ENCODE measurements at places on chromosomes 5 and 9. TPM values are rescaled to one million over a fixed set of nuclear protein-coding genes. Genes with fewer than 3 reads are reported as not detected.

Gene TMEM8B
- 13.7 TPM for polyA plus RNA-seq

Gene PFN3
- not detected for polyA plus RNA-seq

Gene BARHL1
- not detected for polyA plus RNA-seq

Gene PCDHGA10
- 2.2 TPM for polyA plus RNA-seq

Gene CTXN3
- polyA plus RNA-seq, result 2.4 TPM

Gene NXNL2
- polyA plus RNA-seq, result 0.19 TPM

Gene DNAH5
- 0.35 TPM for polyA plus RNA-seq

Gene RANBP3L
- polyA plus RNA-seq, result 0.33 TPM

Gene MLANA
- 0.48 TPM for polyA plus RNA-seq

Gene GPR150
- 0.06 TPM for polyA plus RNA-seq

Gene SLC36A2
- polyA plus RNA-seq, result not detected

Gene PTGDS
- 15.9 TPM for polyA plus RNA-seq

Gene ZNF300
- polyA plus RNA-seq, result 12.9 TPM
